ENCODE measurements at places on chromosomes 11 and 22.

DNA sequence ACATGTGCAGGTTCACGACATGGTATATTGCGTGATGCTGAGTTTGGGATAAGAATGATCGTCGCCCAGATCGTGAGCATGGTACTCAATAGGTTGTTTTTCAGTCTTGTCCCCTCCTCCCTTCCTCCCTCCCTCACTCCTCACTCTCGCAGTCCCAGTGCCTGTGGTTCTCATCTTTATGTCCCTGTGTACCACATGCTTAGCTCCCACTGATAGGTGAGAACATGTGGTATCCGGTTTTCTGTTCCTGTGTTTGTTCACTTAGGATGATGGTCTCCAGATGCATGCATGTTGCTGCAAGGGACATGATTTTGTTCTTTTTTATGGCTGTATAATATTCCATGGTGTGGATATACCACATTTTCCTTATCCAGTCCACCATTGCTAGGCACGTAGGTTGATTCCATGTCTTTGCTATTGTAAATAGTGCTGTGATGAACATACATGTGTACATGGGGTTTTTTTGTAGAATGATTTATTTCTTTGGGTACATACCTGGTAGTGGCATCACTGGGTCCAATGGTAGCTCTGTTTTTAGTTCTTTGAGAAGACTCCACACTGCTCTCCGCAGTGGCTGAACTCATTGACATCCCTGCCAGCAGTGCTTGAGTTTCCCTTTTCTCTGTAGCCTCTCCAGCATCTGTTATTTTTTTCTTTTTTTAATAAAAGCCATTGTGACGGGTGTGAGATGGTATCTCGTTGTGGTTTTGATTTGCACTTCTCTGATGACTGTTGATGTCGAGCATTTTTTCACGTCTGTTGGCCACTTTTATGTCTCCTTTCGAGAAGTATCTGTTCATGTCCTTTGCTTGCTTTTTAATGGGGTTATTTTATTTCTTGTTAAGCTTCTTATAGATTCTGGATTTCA lies 16.4 kb downstream of the ZBED4 start:
- DNase-seq, result no peak

- no peak for DNase-seq
Observed at GRCh38 chr11:83938148-83938547, 652.0 kb upstream of the CCDC90B start.

- no peak for DNase-seq
Observed at GRCh38 chr11:2761131-2762030, 61.6 kb upstream of the KCNQ1OT1 start.

DNA sequence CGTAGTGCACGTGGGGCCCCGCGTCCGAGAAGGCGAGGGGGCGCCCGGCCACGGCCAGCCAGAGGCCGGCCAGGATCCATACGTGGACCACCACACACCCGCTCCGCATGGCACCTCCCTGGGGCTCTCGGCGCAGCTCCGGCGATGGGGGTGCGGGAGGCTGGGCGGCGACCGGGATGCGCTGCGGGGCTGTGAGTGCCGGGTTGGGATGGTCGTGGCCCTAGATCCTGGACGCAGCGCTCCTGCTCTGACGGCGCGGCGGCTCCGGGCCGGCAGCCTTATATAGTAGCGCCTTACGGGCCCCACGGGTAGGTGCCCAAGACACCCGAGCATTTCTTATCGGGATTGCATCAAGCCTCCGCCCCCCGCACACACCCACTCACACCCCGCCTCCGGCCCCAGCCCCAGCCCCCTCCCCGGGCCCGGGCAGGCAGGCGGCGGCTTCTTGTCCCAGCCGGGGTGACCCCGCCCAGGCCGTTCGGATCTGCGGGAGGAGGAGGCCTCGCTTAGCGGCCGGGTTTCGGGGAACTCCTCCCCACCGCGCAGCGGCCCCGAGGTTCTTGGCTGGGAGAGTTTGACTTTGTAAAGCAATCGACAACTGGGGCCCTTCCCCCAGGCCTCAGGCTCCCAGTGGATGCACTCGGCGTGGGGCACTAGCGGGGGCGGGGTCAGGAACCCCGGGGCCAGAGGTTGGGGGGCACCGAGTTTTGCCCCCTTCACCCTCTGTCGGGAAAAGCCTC lies at the start of gene FGF19:
TSS of gene FGF19 (minus strand) at position 255 of the 740 bp plus-strand sequence. CDS start at position 109, 146 bp downstream.
- DNase-seq, result peak; percentile 33

GRCh38 chr11:92804388-92804966 lies 165.0 kb upstream of the MTNR1B start:
- DNase-seq, result no peak

- DNase-seq, result peak; percentile 43
Observed at GRCh38 chr22:40898850-40899357, 37.0 kb upstream of the DNAJB7 start.

GRCh38 chr11:117197516-117198456 lies 1.4 kb upstream of the TAGLN start:
- no peak for DNase-seq

GRCh38 chr11:78808923-78809322 lies 234.3 kb upstream of the NARS2 start:
- no peak for DNase-seq

- no peak for DNase-seq
Observed at GRCh38 chr22:32804531-32805360, 3.2 kb downstream of the TIMP3 start.

- no peak for DNase-seq
Observed at GRCh38 chr11:50298182-50298988, 265.7 kb downstream of the OR4C45 start.

GRCh38 chr11:106091480-106092123 lies 14.1 kb downstream of the AASDHPPT start:
- peak; percentile 33 for DNase-seq

DNA sequence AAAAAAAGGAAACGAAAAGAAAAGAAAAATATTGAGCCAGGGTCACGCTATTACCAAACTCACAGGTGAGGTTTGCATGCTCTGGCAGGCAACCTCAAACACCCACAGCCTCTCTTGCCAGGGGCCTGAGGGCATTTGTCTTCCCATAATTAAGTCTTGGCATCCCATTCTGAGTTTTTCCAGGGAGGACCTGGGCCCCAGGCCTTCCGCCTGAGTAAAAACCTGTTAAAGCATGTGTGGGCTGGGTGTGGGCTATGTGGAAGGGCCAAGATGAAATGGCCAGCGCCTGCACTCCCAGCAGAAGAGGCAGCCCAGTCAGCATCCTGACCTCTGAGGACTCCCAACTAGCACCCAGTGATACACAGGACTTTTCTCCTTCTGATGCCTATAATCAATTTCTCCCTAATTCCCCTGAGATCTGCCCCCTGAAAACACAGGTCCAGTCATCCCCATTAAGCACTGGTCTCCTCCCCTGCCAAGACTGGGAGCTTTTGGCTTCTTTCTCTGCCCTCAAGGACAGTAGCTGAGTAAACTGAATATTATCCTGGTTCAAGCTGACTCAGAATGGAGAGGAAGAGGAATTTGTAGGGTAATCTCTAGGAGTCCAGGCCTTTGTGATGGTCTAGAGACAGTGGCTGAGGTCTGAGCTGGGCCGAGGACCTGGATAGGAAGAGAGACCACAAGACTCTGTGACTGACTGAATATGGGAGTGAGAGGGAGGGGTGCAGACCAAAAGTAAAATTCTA lies 35.6 kb upstream of the ACER3 start:
- DNase-seq, result no peak

- DNase-seq, result no peak
Observed at GRCh38 chr22:44710474-44711240, 8.7 kb downstream of the PRR5 start.

GRCh38 chr22:20442485-20443284 lies 5.1 kb upstream of the SCARF2 start:
- DNase-seq, result no peak

GRCh38 chr22:41574847-41575381 lies 14.1 kb downstream of the CSDC2 start:
- no peak for DNase-seq

- DNase-seq, result no peak
Observed at GRCh38 chr22:20656902-20657836, 116.7 kb upstream of the SERPIND1 start.

- no peak for DNase-seq
Observed at GRCh38 chr11:66686801-66687750, 9.4 kb upstream of the RBM4B start.

- no peak for DNase-seq
Observed at GRCh38 chr11:126217491-126217890, 5.9 kb downstream of the FAM118B start.

- no peak for DNase-seq
Observed at GRCh38 chr11:41404109-41404508, 55.3 kb downstream of the LRRC4C start.

DNA sequence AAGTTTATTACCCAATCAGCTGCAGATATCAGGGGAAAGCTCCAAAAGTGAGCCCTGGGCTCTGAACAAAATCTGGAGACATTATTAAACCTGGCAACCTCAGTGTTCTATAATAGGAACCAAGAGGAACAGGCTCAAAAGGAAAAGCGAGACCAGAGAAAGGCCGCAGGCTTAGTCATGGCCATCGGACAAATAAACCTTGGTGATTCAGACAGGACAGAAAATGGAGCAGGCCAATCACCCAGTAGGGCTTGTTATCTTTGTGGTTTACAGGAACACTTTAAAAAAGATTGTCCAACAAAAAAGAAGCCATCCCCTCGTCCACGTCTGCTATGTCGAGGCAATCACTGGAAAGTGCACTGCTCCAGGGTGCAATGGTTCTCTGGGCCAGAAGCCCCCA lies 7.7 kb upstream of the PANX1 start:
- no peak for DNase-seq

- no peak for DNase-seq
Observed at GRCh38 chr11:69516526-69516925, 35.1 kb downstream of the LINC01488 start.

- no peak for DNase-seq
Observed at GRCh38 chr22:42432020-42432596, at the start of gene NFAM1. Gene NFAM1 (minus strand): TSS chr22:42432403. CDS start chr22:42432357, 46 bp downstream.
